ENCODE measurements at places on chromosomes 5 and 9.

GRCh38 chr5:151601391-151601790 is 10.3 kb upstream of the FAT2 start:
- DNase-seq: no peak

DNA sequence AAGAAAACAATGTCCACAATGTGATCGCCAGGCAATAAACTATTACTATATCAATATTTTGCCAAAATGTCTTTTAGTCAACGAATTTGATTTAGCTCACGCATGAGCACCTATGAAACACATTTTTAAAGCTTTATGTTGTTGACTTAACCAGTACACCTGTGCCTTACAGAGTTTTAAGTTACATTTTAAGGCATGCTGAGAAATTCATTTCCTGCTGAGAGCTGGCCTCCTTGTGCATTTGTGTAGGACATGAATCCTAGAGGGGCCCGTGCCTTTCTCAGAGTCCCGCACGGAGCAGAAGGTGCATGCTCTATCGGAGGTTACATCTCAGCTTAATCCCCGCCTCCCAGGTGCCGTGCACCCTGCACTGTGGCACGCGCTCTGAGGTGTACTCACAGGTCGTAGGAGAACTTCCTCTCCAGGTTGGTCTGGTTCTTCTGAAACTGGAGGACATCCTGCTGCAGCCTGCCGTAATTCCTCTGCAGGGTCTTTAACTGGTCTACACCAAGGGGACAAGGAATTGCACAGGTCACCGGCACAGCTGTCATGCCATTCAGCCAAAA is 53.2 kb downstream of the GOLM1 start:
- no peak for DNase-seq

DNA sequence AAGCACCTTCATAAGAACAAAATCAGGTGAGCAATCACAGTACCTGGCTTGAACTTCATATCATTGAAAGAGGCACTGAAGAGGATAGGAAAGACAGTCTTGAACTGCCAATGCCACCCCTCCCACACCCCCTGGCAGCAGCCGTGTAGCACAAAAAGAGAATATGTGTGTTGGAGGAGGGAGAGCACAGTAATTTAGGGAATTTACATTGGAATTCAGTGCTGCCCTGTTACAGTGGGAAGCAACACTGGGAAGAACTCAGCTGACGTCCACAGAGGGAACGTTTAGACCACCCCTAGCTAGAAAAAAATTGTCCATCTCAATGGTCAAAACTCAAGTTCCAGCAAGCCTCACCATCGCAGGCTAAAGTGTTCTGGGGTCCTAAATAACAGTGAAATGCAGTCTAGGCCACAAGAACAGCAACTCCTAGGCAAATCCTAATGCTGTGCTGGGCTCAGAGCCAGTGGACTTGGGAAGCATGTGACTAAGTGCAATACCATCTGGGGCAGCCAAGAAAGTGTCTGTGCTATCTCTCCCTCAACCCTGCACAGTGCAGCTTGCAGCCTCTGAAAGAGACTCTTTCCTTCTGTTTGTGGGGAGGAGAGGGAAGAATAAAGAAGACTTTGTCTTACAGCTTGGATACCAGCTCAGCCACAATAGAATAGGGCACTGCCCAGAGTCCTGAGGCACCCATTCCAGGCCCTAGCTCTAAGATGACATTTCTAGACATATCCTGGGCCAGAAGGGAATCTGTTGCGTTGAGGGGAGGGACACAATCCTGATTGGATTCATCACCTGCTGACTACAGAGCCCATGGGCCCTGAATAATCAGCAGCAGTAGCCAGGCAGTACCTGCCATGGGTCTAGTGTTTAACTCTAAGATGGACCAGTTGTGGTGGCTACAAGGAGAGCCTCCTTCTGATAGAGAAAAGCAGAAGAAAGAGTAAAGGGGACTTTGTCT is 62.1 kb upstream of the VLDLR start:
- no peak for DNase-seq

- no peak for DNase-seq
Observed at GRCh38 chr5:31477971-31478370, 53.9 kb downstream of the DROSHA start.

DNA sequence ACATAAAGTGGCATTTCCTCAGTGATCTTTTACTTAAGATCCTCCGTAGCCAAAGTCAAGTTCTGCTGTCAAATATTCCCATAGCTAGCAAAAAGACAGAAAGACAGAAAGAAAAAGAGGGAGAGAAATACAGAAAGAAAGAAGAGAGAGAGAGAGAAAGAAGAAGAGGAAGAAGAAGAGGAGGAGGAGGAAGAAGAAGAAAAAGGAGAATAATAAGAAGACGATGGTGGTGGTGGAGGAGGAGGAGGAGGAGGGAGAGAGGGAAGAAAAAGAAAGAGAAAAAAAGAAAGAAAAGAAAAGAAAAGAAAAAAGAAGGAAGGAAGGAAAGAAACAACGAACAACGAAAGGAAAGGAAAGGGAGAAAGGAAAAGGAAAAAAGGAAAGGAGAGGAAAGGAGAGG is 54.1 kb downstream of the FAT2 start:
- no peak for DNase-seq

GRCh38 chr9:115328228-115328627 is 210.3 kb upstream of the TNC start:
- no peak for DNase-seq

GRCh38 chr5:140882591-140882899 is 621 bp downstream of the PCDHA13 start:
- no peak for DNase-seq

GRCh38 chr5:154465169-154465568 is 12.9 kb downstream of the HAND1 start:
- no peak for DNase-seq

DNA sequence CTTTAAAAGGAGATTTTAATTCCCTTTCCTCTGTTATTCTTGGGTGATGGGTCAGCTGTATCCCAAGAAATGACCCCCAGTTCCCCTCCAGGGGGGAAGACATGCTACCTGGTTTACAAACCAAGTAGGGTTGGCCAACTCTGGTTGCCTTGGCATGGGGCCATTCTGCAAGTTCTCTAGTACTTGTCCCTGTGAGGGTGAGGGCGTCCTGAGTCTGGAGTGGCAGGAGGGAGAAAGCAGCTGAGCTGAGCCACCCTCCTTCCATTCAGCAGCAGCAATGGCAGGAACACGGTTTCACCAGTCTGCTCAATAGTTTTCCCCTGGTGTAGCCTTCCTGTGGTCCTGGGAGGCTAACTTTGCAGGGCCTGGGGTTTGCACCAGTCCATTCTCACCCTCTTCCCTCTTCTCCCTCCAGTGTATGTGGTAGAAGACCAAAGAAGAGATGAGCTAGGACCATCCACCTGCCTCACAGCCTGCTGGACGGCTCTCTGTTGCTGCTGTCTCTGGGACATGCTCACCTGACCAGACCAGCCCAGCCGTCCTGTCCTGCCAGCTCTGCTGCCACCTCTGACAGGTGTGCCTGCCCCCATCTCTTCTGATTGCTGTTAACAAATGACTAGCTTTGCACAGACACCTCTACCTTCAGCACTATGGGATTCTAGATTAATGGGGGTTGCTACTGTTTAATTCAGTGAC is 59.9 kb downstream of the PFDN1 start:
- no peak for DNase-seq

GRCh38 chr5:25484391-25484790 is 839.6 kb upstream of the CDH10 start:
- DNase-seq: no peak

GRCh38 chr9:78590068-78590467 is 293.1 kb downstream of the PSAT1 start:
- no peak for DNase-seq

- no peak for DNase-seq
Observed at GRCh38 chr5:174022384-174023095, 23.0 kb upstream of the NSG2 start.

DNA sequence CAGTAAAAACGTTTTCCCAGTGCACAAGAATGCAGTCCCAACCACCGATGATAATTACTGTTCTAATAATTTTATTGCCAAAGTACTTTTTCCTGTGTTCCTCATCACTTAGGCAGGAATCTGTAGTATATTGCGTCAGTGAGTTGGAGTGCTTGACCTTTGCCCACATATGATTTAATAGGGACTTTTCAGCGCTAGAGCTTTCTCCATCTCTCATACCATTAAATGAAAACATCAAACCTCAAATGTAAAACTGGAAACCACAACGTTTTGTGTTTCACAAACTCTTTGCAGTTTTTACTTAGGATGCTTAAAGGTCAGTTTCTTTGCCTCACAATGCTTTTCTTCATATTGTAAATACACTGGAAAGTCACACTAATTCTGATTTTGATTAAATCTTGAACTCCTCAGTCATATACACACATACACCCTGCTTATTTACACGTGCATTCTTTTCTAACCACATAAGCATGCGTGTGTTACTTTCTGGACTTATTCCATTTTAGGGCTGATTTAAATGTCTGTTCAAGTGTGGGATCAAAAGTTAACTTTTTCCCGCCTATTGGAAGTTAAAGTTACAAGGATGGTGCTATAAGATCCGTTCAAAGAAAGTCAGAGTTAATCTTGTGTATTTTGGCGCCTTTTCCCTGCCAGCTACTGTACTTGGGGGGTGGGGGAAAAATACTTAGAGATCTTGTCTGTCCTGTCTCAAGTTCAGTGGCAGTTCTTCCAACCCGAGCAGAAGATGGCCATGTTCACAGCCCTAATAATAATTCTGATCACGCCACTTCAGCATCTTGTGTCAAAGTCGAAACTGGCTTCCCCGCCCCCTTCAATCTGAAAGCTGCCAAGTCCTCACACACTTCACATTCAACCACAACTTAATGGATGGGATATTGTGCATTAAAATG is 6.6 kb upstream of the NFIB start:
- no peak for DNase-seq

DNA sequence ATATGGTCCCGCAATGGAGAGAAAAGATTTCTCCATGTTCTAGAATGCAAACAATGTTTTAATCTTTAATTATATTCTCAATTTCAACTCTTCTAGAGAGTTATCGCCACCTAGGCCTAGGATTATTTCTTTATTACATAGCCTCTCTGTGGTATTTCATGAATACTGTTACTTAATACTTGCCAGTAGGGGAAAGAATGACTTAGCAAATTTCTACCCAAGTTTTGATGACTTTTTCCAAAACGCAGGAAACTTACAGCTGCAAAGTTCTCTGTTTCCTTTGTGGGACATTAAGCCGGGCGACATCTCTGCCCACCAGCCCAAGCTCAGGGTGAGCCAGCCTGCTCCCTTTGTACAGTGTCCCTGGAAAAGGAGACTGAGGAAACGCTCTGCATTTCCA is 73.8 kb downstream of the MED27 start:
- DNase-seq: no peak
